ENCODE measurements at places on chromosomes 6 and 20.

DNA sequence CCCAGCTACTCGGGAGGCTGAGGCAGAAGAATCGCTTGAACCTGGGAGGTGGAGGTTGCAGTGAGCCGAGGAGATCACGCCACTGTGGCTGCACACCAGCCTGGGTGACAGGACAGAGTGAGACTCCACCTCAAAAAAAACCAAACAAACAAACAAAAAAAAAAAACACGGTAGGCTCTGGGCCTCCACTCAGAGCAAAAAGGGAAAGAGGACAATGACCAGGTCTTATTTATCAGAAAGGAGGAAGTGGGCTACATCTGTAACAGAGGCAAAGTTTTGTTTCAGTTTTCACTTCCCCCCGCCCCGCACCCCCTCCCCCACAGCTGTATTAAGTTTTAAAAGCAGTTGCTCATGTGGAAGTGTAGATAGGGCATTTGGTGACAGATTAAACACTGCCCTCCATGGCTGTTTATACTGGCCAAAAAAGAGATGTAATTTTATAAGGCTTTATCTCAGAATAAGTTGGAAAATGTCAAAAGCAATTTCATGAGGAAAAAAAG lies 114.6 kb downstream of the RCAN2 start:
- peak; percentile 4 for DNase-seq

GRCh38 chr6:84525907-84526306 lies 238.5 kb downstream of the TBX18 start:
- no peak for DNase-seq

- no peak for DNase-seq
These were observed 30.6 kb downstream of the EPB41L1 start for GRCh38 chr20:36184816-36185776.

DNA sequence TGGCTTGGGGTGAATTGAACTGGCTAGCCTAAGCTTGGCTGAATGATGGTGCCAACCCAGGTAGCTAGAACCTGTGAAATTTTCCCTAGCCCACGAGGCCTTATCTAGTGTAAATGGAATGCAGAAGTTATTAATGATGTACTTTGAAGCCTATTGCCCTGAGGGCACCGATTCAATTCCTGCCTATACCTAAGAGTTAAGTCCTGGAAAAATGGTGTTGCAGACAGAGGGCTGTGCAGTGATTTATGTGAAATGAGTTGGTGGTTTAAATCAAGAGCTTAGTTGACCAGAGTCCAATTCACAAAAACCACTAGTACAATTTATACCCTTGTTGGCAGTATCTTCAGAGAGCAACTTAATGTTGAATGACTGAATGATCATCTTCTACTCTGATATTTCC lies 373.8 kb upstream of the JAG1 start:
- no peak for DNase-seq

GRCh38 chr6:155444120-155444917 lies 11.3 kb downstream of the NOX3 start:
- DNase-seq: no peak

- DNase-seq: no peak
These were observed 140.3 kb downstream of the SMOC2 start for GRCh38 chr6:168581236-168581635.

- no peak for DNase-seq
These were observed 172.3 kb downstream of the ANKRD60 start for GRCh38 chr20:58056021-58056591.

DNA sequence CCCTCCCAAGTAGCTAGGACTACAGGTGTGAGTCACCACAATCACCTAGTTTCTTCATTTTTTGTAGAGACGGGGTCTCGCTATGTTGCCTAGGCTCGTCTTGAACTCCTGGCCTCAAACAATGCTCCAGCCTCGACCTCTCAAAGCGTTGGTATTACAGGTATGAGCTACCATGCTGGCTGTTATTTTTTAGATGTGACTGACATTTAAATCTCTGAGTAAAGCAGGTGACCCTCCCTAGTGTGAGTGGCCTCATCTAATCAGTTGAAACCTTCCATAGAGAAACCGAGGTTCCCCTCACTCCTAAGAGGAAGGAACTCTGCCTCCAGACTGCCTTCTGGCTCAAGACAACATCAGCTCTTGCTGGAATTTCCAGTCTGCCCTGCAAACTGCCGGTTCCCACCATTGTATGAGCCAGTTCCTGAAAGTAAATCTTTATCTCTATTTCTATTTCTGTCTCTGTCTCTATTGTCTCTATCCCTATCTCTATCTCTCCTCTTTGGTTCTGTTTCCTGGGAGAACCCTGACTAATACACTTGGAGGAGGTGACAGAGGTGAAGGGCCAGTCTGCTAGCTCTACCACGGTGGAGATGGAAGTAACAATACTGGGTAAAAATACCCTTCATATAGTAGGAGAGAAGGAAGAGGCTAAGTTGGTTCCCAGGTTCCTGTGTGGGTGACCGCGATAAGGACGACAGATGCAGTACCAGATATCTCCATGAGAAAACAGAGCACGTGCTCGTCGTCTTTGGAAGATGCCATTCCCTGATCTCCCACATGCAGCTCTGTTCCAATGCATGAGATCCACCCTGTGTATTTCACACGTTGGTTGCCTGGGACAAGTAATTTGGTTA lies 81.0 kb downstream of the MYB start:
- no peak for DNase-seq

- DNase-seq: no peak
These were observed 97.3 kb upstream of the STXBP5 start for GRCh38 chr6:147106759-147107401.

Data from CD4-positive, alpha-beta T cell treated with Interleukin-4 for 1 hour (primary cell).